Breast epithelium (tissue), 4 donors: ENCODE measurements at places on chromosomes 4 and X.

- DNase-seq, result no peak
These were observed 40.1 kb upstream of the GPR78 start for GRCh38 chr4:8540072-8540471.

DNA sequence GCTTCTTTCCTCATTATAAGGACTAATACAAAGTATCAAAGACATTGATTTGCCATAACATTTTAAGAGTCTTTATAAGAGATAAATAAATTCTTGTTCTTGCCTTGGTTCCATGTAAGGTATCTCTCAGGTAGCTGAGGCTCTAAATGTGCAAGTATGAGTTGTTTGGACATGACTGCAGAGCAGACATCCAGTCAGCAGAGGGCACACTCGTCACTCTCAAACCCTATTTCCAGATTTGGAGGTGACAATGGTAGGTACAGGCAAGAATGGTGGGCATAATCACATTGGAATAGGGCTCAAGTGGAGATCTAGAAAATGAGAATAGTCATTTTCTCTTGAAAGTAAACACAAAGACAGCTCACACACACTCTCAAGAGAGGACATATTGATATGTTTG is 133.3 kb upstream of the ZIC3 start:
- DNase-seq, result no peak

GRCh38 chr4:105598052-105598451 is 45.6 kb downstream of the ARHGEF38 start:
- DNase-seq, result no peak

- no peak for DNase-seq
These were observed 3.8 kb upstream of the ZCCHC4 start for GRCh38 chr4:25308761-25309160.

DNA sequence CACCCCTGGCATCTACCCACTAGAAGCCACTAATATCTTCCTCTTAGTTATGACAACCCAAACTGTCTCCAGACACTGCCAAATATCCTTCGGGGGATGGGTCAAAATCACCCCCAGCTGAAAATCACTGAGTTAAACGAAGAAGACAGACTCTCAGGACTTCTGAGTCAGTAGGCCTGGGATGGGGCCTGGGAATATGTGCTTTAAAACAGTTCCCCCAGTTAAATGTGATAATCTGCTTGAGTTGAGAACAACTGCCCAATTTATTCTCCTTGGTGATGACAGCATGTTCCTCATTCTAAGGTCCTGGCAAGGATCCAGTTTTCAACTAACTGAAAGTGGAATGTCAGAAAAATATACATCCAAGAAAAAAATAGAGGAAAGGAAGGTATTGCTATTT is 52.4 kb downstream of the CBLL2 start:
- DNase-seq, result no peak

GRCh38 chrX:38175139-38175538 is 45.5 kb downstream of the SRPX start:
- no peak for DNase-seq

- no peak for DNase-seq
These were observed 46.6 kb downstream of the TENM3 start for GRCh38 chr4:182289809-182290208.

- no peak for DNase-seq
These were observed 272.9 kb downstream of the FBXO8 start for GRCh38 chr4:174010547-174010946.
